ENCODE measurements at places on chromosomes 12 and 14.

GRCh38 chr12:1250641-1251040, 259.6 kb downstream of the ERC1 start:
- no peak for DNase-seq

GRCh38 chr12:57607958-57608663, 3.1 kb upstream of the ARHGEF25 start:
- DNase-seq, result no peak

DNA sequence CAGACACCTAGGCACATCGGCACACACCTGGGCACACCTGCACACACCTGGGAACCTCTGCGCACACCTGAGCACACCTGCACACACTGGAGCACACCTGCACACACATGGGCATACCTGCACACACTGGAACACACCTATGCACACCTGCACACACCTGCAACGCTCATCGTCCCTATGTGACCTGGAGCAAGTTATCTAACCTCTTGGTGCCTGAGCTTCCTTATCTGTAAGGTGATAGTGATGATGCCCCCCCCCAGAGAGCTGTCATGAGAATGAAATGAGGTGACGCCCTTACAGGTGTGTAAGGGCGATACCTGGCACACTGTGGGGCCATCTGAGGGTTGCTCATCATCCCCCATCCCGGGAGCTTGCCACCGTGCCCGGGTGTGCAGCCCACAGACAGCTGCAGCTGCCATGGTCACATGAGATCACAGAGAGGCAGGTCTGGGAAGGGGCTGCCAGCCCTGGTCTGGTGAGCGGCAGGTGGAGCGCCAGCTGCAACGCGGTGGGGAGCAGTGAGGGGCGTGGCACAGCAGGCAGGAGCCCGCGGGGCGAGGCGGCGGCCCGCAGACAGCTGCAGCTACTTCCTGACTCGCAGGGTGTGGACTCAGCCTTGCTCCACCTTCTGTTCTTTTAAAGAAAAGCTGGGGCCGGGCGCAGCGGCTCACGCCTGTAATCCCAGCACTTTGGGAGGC, 59.9 kb upstream of the FBRSL1 start:
- no peak for DNase-seq

DNA sequence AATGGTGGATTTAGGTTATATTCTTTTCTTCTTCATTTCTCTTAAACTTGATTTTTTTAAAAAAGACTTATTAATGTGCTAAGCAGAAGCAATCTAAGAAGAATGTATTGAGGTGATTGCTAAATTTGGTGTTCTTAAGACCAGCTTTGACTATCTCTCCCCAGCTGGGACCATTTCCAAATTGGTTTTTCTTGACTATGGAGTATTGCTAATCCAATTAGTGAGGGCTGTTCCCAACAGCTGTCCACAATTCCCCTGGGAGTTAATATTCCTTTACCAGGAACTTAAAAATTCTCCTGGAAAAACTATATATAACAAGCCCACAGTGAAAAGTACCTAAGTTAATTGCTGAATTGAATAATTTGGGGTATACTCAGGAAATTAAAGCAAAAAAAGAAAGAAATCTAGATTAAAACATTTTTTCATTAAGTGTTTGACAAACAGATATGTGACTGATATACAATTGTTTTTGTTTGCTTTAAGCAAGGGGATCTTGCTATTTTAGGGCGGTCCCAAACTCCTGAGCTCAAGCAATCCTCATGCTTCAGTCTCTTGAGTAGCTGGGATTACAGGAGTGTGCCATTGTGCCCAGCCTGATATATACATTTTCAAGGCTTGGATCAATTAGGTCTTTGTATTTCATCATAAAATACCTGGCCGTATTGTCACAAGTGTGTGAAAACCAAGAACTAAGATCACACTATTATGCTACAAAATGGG, 105.0 kb downstream of the FAR2 start:
- no peak for DNase-seq

DNA sequence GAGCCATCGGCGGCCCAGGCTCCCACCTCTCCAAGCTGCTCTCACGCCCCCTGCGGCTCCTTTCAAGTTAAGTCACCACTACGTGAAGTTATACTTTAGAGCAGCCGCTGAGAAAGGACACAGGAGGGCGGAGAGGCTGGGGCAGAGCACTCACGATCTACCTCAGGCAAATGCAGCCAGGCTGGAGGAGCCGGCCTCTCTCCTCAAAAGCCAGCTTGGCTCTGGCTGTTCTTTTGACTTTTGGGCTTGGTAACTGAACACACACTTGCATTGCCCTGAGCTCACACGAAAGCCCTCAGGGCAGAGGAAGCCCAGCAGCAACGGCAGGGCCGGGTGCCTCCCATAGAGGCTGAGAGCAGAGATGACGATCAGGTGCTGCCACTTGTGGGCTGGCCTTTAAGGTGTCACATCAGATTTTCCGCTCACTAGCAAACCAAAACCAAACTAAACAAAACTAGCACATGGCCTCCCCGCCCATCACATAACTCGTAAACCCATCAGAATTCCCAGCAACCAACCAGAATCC, 75.2 kb downstream of the PITPNM2 start:
- no peak for DNase-seq

- no peak for DNase-seq
Measured at GRCh38 chr12:110203546-110203945, 77.5 kb upstream of the ATP2A2 start.

DNA sequence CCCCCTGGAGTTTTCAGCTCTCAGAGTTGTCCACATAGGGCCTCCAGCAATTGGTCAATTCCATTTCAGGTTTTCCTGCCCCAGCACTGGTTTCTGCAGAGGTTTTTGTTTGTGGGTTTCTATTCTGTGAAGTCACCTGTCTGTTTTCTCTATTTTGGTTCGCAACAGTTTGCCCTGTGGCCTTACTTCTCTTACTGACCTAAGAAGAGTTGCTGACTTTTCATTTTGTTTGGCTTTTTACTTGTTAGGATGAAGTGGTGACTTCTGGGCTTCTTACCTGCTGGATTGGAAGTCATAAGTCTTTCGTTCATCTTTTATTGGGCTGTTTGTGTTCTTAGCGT, 196.4 kb upstream of the PARP11 start:
- no peak for DNase-seq

DNA sequence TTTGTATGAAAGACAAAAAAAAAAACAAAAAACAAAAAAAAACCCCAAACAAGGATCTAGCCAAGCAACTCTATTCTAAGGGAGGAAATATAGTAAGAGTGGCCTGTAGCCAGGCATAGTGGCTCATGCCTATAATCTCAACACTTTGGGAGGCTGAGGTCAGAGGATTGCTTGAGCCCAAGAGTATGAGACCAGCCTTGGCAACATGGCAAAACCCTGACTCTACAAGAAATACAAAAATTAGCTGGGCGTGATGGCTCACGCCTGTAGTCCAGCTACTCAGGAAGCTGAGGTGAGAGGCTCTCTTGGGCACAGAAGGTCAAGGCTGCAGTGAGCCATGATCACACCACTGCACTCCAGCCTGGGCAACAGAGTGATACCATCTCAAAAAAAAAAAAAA, 47.9 kb downstream of the TMEM117 start:
- no peak for DNase-seq

DNA sequence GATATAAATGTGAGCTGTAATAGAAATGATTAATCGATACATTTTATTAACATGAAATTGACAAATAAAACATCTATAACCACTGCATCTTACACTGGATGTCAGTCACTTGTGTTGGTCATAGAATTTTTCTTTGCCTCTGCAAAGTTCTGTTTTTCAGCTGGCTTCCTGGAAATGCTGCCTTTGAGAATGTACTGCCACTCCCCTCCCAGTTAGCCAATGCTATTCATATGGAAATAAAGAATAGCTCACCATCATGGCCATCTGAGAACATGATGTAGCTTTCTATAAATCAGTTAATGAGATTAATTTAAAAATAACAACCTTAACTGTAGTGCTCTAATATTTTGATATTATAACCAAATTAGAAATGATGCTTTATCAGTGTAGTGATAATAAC, 41.1 kb downstream of the SLCO1B1 start:
- no peak for DNase-seq

DNA sequence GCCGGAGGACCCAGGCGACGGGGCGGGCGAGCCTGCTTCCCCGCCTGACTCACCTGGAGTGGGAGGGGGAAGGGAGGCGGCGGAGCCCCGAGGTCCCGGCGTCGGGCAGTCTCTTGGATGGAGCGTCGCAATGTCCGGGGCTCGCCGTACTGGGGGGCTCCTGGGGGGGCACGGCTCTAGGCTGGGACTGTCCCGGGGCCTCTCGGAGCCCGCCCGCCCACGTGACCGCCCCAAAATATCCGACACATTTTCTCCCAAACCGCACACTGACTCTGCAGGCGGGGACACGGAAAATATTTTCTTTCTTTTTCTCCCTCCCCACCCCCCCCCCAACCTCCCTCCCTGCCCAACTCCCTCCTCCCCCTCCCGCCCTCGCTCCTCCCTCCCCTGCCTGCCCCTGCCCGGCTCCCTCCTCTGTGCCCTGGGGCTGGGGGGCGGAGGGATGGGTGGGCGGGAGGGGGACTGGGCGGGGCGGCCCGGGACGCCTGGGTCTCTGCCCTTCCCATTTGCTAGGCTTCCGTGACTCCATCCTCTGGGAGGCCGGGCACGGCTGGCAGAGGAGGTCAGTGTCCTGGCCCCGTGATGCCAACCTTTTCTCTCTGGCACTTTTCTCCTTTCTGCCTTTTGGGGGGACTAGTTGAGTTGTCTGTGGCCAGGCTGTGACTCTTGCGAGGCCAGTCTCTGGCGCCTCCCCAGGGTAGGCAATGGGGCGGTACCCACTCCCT, at the start of gene RARG:
TSS of gene RARG (minus strand) at position 289 of the 725 bp plus-strand sequence. CDS start 4,664 bp downstream, outside the sequence.
- no peak for DNase-seq

DNA sequence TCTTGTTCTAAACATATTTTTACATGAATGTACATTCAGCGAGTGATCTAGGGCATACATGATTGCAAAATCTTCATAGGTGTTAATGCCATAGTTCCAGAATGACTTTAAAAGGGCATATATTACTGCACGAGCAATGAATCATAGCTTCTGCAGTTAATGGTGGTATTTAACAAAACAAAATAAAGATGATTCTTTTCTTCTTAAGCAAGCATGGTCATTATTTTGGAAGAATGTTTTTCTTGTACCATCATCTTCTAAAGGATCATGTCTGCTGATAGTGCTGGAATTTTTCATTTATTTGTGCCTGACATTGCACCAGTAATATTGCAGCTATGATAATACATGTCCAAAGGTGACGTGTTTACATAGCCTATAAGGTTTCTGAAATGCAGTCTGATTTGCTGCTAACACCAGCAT, 388.6 kb downstream of the CCDC91 start:
- DNase-seq, result no peak

DNA sequence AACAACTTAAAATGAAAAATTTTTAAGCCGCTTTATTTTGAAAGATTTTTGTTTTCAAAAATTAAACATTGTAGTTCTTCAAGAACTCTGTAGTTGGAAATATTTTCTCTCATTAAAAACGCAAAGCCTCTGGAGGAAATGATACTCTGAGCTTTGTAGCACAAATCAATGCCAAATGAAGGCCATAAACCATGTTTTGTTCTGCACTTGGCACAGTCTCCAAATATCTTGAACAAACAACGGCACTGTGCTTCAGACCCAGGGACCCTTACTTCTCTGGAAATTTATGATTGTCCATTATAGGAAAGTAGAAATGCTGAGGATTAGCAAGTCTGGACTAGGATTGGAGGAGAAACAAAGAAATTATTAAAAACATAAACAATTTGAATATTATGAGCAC, 160.8 kb upstream of the BMP4 start:
- no peak for DNase-seq

GRCh38 chr12:1346126-1346525, 248.3 kb downstream of the FBXL14 start:
- DNase-seq, result no peak

DNA sequence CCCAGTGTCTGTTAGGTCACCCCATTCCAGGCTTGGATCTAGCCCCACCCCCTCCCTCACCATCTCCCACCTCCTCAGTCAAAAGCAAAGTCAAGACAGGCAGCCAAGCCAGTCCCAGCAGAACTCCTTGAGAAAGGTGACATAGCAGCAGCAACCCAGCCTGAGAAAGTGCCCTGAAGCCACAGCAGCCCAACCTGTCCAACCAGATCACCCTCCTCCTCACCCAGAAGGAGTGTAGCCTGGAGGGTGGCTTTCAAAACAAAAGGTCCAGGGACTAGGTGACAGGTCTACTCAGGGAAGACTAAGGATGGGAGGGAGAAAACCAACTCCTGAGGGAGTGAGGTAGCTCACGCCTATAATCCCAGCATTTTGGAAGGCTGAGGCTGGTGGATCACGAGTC, 5.2 kb downstream of the RAB15 start:
- DNase-seq, result no peak

GRCh38 chr14:22159957-22160356, 429.1 kb downstream of the DAD1 start:
- DNase-seq, result no peak

DNA sequence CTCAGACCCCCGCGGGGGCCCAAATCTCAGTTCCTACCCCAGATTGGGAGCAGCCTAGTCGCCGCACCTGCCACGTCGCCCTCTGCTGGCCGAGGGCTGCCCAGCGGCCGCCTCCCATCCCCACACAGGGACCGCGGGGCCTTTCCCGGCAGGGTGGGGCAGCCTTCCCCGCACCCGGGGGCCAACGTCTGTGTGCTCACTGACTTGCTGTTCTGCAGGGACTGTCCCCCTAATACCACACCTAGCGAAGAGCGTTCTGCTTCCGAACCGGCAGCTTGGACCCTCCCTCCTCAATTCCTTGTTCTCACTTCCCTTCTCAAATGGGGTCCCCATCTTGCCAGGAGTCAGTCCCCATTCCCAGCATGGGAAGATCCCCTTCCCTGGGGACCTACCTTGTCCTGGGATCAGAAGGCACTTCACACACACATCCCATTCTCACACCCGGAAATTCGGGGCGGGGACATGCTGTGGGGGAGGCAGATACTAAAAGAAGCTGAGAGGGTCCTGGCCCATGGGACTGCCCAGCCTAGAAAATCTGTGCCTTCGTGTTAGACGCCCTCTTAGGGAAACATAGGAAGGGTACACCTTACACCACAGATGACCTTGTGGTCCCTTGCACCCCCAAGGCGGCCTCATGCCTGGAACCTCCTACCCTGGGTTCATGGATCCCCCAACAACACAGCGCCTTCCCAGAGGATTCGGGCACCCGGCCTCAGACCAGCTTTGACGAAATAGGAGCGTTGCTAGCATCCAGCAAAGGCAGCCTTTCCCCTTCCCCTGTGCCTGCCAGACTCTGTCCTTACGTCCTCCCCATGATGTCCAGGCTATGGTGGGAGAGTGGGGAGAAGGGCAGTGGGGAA, 16.4 kb downstream of the ACVRL1 start:
- no peak for DNase-seq

- no peak for DNase-seq
Measured at GRCh38 chr12:122935318-122935717, 30.9 kb downstream of the ABCB9 start.

DNA sequence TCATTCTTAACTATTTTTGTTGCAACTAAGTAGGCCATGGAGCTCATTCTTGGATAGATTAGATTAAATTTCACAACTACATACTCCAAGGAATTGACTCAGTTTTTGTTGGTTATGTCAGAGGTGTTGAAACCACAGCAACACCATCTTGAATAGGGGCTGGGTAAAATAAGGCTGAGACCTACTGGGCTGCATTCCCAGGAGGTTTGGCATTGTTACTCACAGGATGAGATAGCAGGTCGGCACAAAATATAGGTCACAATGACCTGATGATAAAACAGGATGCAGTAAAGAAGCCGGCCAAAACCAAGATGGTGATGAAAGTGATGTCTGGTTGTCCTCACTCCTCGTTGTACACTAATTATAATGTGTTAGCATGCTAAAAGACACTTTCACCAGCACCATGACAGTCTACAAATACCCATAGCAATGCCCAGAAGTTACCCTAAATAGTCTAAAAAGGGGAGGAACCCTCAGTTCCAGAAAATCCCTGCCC, 20.9 kb downstream of the DMAC2L start:
- DNase-seq, result no peak

- no peak for DNase-seq
Measured at GRCh38 chr12:85182699-85183098, 97.3 kb upstream of the ALX1 start.
